Tongue (tissue), 3 donors: ENCODE measurements at places on chromosomes 6 and 20. TPM values are rescaled to one million over a fixed set of nuclear protein-coding genes. Genes with fewer than 3 reads are reported as not detected.

ANKRD66 gene
- total RNA-seq = 0.31 TPM

MUC21 gene
- 6.9 TPM for total RNA-seq

CDH4 gene
- total RNA-seq = 1.1 TPM

NINL gene
- 8.7 TPM for total RNA-seq

DDO gene
- total RNA-seq = 6.6 TPM

OR2J3 gene
- total RNA-seq = not detected
